Nucleus accumbens (tissue), 56 donors: ENCODE measurements at places on chromosomes 3 and 15.
A peak's percentile ranks its signal among the peaks of the same experiment; 100 is the strongest.

DNA sequence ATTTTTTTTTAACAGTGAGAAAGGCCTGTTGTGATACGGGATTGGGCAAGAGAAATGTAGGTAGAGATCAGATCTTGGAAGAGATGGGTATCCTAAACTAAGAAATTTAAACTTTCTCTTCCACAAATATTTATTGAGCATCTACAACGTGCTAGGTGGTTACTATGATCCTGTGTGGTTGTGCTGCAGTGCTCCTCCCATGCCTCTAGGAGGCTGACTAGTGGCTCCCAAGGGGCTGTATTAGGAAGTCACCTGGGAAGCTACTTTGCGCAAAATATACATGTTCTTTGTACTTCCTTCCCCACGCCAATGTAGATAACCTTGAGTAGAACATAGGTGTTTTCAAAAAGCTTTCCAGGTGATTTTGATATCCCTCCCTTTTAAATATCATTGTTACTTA, 27.2 kb downstream of the USP3 start:
- DNase-seq, result no peak

GRCh38 chr15:63089260-63090043, 32.2 kb upstream of the LACTB start:
- DNase-seq, result no peak

GRCh38 chr15:68303560-68304436, 26.3 kb downstream of the FEM1B start:
- no peak for DNase-seq

DNA sequence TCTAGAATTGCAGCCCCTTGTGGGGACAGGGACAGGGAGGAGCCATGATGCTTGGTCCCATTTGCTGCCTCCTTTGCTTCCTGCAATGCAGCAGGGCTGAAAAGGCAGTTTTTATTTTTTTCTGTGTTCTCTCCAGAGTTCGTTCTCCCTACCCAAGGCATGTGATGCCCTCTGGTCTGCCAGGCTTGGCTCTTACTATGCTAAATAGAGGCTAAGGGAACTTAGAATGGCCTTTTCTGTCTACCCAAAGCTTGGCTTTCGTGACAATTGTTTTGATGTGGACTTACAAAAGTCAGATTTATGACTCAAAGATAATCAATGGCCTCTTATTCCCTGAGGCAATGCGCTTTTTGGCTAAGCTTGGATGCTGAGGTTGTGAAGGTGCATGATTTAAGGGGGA, 293.3 kb upstream of the TBL1XR1 start:
- DNase-seq, result peak; percentile 40

DNA sequence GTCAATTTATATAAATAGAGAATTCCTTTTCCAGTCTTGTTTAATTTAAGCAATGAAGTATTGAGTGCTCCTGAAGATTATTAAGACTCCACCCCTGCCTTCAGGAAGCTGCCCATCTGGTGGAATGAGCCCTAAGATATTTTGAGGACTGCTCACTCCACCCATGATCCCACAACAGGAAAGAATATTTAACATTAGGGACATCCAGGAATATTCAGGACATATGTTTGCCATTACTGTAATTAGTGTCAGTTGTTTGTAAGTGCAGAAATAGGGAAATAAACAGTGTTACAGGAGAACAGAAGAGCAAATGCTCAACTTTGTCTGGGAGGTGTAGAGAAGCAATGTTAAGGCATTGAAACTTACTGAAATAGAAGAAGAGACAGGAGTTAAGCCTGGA, 375.0 kb downstream of the ROBO2 start:
- DNase-seq, result no peak

GRCh38 chr3:182810574-182811268, 17.4 kb downstream of the ATP11B start:
- DNase-seq, result no peak

GRCh38 chr15:48119277-48119676, 1.5 kb upstream of the SLC24A5 start:
- no peak for DNase-seq

DNA sequence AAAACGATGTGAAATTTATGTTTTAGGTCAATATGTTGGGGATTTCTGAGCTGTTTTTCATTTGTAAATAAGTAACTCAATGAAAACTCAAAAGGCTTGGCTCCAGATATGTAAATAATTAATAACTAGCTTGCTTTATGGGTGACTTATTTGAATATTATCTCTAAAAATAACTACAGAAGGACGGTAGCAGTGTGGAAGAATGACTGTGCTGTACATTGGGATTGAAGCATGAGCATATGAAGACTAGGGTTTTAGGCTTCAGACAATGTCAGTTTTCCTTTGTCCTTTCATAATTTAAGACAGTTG, 343.9 kb downstream of the GRM7 start:
- DNase-seq, result no peak

- DNase-seq, result no peak
Observed at GRCh38 chr15:89673165-89673512, 6.0 kb downstream of the PLIN1 start.

DNA sequence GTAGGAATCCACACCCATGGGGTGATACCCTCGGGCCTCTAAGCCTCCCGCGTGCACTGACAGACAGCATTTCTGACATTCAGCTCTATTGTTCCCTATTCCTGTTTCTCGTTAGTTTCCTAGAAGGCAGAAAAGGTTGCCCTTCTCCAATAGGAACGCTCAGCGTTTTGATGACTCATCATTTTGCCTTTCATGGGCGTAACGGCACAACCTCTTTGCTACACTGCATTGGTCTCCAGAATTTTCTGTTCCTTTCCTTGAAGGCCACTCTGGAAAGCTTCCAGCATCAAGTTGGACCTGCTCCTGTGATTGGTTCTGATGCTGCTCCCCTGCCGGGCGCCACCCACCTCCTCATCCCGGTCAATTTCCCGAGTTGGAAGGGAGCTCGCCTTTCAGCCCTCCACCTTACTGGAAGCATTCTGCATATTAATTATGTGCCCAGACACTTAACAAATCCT, 13.0 kb upstream of the TNK2 start:
- no peak for DNase-seq

GRCh38 chr3:72584262-72584661, 264.0 kb downstream of the SHQ1 start:
- DNase-seq, result no peak

DNA sequence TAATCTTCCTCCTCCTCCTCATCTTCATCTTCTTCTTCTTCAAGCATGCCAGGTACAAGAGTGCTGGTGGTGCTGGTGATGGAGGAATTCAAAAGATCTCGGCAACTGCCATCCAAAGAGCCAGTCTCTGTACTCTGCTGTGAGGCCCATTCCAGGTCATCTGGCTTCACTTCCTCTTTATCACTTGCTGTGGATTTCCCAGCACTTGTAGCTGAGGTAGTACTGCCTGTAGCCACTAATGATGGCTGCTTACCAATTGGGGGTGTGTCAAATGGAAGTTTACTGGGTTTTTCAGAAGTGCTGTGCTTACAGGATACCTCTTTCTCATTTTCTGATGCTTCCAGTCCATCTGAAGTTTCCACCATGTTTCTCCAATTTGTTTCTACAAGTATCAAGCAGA, 28.8 kb upstream of the SHC4 start:
- no peak for DNase-seq

- DNase-seq, result no peak
Observed at GRCh38 chr3:173865900-173866498, 468.5 kb downstream of the NLGN1 start.

GRCh38 chr3:48630407-48630806, 4.9 kb downstream of the SLC26A6 start:
- DNase-seq, result no peak

GRCh38 chr3:139332092-139332491, 11.7 kb upstream of the MRPS22 start:
- DNase-seq, result no peak

- no peak for DNase-seq
Observed at GRCh38 chr3:142152384-142152783, 3.0 kb upstream of the TFDP2 start.
